ENCODE measurements at places on chromosomes 16 and 17. TPM values are rescaled to one million over a fixed set of nuclear protein-coding genes. Genes with fewer than 3 reads are reported as not detected.

DNA sequence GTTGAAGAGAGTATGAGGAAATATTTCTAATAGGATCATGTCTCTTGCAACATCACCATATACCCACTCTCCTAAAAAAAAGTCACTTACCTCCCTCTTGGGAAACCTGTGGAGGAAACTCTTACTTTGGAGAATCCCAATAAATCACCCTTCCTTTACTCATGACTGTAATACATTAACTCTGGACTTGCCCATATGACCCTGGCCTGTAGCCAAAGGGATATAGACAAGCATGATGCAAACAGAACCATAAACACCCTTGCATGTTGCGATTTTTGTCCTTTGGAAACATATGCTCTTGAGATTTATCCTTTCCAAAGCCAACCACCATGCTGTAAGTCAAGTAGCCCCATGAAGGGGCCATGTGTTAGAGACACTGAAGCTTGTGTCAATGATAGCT lies 19.5 kb downstream of the CDH11 start:
- DNase-seq, result no peak

DNA sequence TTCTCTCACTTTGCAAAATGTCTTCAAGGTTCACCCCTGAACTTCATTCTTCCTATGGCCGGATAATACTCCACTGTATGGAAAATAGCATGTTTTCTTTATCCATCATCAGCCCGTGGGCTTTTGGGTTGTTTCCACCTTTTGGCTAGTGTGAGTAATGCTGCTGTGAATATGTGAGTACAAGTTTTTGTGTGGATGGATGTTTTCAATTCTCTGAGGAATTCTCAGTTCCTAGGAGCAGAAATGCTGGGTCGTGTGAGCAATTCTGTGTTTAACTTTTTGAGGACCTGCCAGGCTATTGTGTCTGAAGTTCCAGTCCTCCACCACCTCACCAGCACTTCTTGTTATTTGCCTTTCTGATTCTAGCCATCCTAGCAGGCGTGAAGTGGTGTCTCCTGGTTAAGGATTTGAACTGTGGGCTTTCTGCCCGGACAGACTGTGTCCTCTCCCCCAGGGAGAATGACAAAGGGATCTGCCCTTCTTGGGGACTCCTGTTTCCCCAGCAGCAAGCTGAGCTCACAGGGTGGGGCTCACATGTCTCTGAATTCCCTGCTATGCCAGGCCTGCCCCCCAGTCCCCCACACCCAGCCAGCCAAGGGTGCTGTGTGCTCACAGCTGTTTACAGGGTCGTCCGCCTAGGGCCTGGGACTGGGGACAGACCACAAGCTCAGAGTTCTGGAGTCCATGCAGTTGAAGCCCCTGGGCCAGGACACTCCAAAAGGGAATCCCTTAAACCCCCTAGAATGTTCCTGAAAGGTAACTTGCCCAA lies 92.2 kb upstream of the CIBAR2 start:
- no peak for DNase-seq

TNFSF13 gene
- polyA plus RNA-seq, result 15.7 TPM

GAST gene
- polyA plus RNA-seq, result not detected

DNA sequence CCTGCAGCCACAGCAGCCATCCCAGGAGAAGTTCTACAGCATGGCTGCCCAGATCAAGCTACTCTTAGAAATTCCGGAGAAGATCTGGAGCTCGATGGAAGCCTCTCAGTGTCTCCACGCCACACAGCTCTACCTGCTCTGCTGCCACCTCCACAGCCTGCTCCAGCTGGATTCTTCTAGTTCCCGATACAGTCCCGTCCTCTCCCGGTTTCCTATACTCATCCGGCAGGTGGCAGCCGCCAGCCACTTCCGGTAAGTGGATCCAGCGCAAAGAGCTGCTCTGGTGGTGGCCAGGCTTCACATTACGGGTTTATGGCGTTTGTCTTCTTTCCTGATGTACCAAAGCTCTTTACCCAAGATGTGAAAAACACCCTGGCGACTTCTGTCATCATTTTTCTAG lies 3.6 kb downstream of the COG1 start:
- DNase-seq, result no peak

GRCh38 chr16:2081201-2082084 lies 33.7 kb downstream of the TSC2 start:
- no peak for DNase-seq

GRCh38 chr16:48834576-48834975 lies 224.6 kb upstream of the N4BP1 start:
- no peak for DNase-seq
